Left colon (tissue), 2 donors: ENCODE measurements at places on chromosomes 2 and 18.

DNA sequence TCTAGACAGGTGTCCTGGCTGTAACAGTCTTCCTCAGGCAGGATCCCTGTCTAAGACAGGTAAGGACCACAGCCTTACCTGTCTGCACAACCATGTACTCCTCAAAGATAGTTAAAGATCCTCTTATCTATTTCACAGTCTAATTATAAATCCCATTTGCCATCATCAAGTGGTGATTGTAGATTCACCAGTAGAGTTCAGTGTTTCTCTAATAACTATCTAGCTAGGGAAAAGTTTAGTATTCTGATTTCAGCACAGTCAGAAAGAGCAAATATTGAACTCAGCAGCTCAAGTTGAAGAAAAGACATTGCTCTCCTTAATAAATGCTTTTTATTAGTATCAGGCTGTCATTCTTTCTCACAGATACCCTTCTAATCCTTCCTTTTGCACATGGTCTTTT, 1305.5 kb upstream of the NXPH2 start:
- no peak for DNase-seq

DNA sequence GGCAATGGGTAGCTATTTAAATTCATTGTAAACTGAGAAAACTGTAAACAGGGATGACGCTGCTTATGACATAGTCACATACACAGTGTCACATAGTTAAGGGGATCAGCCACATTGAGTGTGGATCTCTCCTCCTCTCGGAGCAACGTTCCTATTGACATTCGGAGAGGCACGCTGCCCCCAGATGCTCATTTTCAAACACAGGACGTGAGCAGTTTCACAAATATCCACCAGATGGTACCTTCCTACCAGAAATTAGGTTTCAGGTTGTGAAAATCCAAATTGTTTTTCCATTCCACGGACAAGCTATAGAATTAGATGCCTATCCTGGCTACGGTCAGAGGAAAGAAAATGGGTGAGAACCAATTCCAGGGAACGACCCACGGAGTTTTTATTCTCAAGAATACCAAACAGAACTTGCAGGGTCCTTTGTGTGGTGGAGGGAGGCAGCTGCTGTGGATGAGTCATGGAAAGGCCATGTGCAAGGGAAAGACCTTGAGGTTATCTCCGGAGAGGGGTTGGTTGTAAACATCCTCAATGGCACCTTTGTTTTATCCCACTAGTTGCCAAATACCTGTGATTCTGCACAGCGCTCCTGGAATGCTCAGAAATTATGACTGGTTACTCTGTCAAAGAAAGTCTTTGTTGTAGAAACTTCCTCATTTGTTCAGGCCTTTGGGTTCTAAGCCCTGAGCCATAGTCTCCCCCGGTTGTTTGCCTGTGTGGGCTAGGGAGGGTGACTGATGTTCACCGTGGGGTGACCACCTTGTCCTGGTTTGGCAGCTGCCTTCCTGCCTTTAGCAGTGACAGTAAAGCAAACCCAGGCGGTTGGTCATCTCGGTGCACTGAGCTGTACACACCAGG, 88.0 kb downstream of the ACTR3 start:
- peak; percentile 19 for DNase-seq

DNA sequence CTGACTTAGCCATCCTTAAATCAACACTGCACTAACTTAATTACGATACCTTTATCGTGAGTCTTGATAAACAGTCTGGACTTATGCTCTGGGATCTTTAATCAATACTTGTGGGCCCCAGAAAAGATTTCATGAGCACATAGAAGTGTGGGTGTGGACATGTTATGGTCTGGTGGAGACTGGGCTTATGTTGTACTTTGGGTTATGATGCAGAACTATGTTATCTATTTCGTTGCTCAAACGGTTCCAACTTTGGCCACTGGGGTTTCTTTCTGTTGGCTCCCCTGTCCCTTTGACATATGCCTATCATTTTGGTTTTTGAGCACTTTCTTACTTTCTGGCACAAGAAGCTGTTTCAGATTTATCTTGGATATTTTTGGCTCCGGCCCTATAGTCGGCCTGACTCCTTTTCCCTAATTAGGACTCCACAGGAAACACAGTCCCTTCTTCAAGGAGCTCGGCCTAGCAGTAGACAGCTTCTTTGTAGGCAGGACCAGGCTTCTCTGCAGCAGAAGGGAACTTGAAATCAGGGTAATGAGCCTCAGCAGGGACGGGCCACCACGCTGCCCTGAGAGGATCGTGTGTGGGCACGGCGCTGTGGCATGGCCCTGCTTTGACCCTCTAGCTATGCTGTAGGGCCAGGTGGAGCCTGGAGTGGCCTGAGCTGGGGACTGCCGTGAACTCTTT, 54.6 kb upstream of the TXNDC2 start:
- no peak for DNase-seq

GRCh38 chr2:158460632-158461297, 4.0 kb downstream of the PKP4 start:
- no peak for DNase-seq

GRCh38 chr2:145593991-145594614, 1074.2 kb upstream of the ZEB2 start:
- DNase-seq, result no peak

DNA sequence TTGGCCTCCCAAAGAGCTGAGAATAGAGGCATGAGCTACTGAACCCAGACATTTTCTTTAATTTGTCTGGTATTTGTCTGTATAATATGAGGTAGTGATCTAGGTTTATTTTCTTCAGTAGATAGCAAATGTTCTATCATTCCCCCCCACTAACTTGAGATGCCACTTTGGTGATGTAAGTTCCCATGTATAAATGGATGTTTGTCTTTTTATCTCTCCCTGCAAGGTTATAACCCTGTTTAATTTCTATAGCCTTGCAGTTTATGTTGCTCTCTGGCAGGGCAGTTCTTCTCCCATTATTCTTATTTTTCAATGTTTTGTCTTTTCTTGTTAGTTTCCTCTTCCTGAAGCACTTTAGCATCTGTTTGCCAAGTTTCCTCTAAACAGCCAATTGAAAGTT, 39.1 kb upstream of the MAP4K4 start:
- DNase-seq, result no peak

DNA sequence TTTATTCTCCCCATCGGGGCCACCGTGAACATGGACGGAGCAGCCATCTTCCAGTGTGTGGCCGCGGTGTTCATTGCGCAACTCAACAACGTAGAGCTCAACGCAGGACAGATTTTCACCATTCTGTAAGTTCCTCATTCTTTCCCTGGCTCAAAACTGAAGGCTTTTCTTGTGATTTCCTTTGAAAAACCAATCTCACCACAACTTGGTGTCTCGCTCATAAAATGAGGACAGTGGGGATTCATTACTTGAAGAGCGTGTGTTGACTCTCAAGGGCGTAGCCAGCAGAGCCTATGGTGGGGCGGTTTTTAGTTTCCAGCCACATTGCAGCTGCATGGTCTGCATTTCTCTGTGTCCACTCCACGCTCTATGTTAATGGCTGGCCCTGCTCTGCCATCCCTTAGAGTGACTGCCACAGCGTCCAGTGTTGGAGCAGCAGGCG, 29.0 kb downstream of the SLC1A4 start:
- peak; percentile 34 for DNase-seq

GRCh38 chr2:66389651-66390131, 45.2 kb upstream of the MEIS1 start:
- no peak for DNase-seq

- DNase-seq, result no peak
These were observed 10.0 kb downstream of the KLF7 start for GRCh38 chr2:207155516-207156444.

DNA sequence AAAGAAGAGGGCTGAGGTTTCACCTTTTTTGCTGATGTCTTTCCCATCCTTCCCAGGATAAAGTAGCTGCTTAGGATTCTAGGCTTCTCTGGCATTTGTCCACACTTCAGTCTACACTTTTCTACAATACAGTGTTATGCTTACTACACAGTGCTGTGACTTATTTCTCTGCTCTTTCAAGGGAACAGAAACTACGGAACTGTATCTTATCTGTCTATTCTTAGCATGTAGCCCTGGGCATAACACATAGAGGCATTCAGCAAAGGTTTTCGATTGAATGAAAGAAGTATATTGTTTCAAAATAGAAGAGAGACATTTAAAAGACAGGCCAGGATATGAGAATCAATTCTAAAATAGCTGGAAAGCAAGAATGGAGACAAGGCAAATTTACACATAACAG, 110.9 kb downstream of the ARHGEF33 start:
- DNase-seq, result no peak

DNA sequence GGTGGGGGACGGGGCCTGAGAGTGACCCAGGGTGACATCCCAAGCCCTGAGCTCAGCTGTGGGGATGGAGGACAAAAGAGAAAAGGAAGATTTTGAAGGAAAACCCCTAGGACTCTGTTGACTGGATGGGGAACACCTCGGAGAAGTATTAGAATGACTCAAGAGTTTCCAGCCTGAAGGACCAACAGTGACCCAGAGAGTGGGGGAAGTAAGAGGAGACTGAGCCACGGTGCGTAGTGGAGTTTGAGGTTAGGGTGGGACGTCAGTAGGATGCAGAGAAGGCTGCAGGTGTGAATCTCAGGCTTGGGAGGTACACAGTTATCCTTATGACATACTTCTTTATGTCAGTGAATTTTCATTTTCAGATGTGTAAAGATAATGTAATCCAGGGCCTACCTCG, 119.5 kb downstream of the NCK2 start:
- DNase-seq, result no peak

- DNase-seq, result no peak
These were observed 3.7 kb downstream of the SMC6 start for GRCh38 chr2:17749753-17750438.

DNA sequence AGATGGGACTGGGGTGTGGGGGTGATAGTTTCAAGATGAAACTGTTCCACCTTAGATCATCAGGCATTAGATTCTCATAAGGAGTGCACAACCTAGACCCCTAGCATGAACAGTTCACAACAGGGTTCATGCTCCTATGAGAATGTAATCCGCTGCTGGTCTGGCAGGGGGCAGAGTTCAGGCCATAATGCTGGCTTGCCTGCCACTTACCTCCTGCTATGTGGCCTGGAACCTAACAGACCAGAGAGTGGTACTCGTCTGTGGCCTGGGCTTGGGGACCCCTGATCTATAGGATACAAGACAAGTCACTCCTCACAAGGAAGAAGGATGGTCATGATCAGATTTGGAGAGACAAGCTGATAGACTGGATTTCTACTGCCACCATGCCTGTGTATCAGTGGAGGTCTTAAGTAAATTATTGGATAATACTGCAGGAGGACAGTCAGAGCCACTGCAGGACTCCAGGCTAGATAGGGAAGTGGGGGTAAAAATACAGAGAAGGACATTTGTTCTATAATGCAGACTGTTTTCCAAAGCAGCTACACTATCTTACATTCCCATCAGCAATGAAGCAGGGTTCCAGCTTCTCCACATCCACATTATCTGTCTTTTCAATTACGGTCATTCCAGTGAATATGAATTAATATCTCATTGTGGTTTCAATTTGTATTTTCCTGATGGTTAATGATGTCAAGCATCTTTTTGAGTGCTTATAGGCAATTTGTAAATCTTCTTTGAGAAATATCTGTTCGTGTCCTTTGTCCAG, 28.8 kb upstream of the APOB start:
- no peak for DNase-seq

GRCh38 chr18:36889321-36889720, 60.4 kb downstream of the KIAA1328 start:
- DNase-seq, result no peak

- no peak for DNase-seq
These were observed 120.2 kb upstream of the LRRTM4 start for GRCh38 chr2:77642339-77642738.

DNA sequence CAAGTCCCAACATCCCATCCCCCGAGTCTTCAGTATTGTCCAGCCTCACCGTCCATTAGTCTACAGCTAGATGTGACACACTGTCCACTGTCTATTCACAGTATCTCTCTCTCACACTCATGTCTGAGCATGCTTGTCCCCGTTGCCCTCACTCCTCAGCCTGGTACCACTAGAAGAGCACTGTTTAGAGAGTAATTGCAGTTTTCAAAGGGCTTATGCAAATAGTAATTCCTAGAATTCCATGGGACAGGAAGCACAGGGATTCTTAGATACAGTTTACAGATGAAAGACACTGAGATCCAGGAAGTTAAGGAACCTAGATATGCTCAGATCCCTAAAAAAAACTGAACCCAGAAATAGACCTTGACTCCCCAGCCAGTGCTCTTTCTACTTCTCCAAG, 125.5 kb downstream of the MYO5B start:
- no peak for DNase-seq

- no peak for DNase-seq
These were observed 104.2 kb upstream of the RND3 start for GRCh38 chr2:150591496-150592285.

- DNase-seq, result no peak
These were observed 167.5 kb downstream of the AGAP1 start for GRCh38 chr2:235661167-235661937.

GRCh38 chr2:11550901-11551568, 17.2 kb downstream of the GREB1 start:
- DNase-seq, result no peak

DNA sequence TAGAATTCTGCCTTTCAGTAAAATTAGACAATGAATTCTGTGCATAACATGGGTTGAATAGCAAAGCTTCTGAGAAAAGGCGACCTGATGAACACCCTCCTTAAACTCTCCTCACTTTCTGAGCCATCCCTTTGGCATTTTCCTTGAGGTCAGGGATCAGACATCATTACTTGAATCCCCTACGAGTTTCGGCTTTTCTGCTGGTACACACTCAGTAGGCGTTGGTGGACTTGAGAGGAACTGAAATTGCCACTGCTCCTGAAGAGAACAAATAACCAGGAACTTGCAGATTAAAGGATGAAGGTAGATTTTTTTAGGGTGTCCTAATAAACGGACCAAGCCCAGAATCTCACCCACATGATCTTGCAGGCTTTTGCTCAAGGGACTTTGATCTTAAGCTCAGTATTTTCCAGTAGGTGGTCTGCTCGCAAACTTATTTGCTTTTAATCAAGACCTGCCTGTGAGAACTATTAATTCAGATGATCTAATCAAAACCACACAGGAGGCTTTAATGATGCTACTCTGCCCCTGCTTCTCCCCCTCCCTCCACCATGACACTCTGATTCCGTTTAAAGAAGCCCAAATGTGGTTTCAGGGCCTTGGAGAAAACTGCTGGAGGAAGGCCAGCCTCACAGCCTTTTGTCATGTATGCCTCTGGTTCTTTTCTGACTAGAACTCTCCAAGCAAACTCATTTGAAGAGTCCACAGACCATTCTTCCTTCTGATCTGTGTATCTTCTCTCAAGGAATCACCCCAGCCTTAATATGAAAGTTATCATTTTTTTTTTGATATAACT, 124.9 kb downstream of the PRKCE start:
- no peak for DNase-seq

- no peak for DNase-seq
These were observed 14.6 kb downstream of the SNORC start for GRCh38 chr2:232884549-232885263.
